ENCODE measurements at places on chromosomes 16 and 17.

DNA sequence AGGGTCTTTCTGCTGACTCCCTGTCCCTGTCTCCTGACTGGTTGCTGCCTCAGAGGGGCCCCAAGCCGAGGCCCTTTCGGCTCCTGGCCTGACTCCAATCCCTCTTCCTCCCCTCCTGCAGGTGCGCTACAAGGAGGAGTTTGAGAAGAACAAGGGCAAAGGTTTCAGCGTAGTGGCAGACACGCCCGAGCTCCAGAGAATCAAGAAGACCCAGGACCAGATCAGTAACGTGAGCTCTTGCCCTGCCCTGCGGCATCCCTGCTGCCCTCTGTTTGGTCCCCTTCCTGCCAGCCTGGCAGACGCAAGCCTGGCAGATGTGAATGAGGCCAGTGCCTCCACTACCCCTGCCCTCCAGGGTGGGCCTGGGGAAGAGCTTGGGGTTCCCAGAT, 27.1 kb upstream of the LASP1NB start:
- no peak for DNase-seq

- DNase-seq: no peak
These were observed 2.8 kb downstream of the SF3B3 start for GRCh38 chr16:70526403-70526802.

DNA sequence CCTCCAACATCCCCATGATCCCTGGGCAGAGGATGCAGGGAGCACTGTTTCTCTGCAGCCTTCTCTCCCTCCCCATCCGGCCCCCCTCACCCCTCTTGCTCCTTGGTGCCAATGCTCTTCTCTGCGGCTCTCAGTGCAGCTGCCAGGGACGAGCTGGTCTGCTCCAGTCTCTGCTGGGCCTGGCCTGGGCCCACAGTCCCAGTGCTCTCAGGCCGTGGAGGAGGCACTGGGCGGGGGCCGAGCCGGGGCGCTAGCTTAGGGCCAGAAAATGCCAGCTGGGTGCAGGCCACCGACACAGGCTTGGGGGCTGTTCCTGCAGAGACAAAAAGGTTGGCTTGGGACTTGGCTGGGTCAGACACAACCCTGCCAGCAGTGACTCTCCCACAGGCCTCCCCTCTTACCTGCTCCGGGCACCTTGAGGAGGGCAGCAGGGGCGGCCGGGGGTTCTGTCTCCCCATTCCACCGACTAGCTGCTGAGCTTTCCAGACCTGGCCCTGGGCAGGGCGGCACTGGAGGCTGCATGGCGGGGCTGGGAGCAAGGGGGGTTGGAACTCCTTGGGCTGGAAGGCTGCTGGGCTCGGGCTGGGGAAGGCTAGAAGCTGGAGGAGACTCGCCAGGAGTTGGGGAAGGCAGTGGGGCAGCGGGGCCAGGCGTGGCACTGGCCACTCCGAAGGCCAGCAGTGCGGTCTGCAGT, 13.8 kb downstream of the CASKIN2 start:
- no peak for DNase-seq

- DNase-seq: no peak
These were observed 41.8 kb downstream of the PSME3IP1 start for GRCh38 chr16:57144027-57144426.

- DNase-seq: no peak
These were observed 1.8 kb downstream of the ZNF23 start for GRCh38 chr16:71460236-71460635.

DNA sequence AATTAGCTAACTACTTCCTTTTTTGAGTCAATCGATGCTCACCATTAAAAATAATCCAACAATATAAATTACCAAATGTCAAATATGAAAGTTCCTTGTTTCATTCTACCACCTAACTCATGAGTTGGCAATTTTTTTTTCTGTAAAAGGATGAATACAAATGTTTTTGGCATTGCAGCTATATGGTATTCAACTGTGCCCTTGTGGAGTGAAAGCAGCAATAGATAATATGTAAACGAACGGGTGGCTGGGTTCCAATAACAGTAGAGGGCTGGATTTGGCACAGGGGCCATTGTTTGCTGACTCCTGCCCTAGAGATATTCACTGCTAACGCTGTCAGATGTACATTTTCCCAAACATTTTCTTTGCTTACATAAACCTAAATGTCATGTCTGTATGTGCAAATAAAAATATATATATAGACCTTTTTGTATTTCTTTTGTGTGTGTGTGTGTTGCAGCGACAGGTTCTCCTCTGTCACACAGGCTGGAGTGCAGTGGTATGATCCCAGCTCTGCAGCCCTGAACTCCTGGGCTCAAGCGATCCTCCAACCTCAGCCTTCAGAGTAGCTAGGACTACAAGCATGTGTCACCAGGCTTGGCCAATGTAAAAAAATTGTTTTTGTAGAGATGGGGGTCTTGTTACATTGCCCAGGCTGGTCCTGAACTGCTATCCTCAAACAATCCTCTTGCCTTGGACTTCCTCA, 73.9 kb downstream of the RPGRIP1L start:
- DNase-seq: no peak

DNA sequence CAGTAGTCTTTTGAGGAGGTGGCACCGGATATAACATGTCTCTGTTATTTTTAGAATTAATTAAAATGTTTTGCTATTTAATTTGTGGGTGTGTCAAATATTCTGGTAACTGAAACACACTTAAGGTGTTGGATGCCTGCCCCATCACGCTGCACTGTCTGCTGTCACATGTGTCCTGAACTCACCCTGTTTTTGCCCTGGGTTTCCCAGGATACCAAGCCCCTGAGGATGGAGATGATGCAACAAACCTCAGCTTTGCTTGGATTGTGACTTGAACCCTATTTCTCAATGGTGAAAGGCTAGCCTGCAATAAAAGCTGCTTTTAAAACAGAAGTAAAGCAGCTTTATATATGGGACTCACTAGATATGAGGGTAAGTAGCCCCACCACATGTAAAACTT, 11.5 kb upstream of the DUSP14 start:
- no peak for DNase-seq

GRCh38 chr16:85759631-85760419, 8.9 kb upstream of the C16orf74 start:
- DNase-seq: peak; percentile 84

DNA sequence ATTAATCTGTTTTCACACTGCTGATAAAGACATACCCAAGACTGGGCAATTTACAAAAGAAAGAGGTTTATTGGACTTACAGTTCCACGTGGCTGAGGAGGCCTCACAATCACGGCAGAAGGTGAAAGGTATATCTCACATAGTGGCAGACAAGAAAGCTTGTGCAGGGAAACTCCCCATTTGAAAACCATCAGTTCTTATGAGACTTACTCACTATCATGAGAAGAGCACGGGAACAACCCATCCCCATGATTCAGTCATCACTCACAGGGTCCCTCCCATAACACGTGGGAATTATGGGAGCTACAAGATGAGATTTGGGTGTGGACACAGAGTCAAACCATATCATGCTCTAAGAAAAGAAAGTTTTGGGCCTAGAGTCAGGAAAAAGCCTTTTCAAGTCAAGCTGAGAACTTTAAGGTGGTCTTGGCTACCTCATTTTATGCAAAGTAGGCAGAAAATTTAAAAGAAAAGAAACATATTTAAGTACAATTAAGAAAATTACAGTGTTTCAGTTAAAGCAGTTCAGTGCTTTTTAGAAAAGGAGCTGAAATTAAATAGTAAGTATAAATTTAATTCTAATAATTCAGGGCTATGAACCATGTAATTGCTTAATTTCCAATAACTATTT, 24.9 kb upstream of the CRYM start:
- DNase-seq: no peak

- no peak for DNase-seq
These were observed 23.1 kb downstream of the B9D1 start for GRCh38 chr17:19339341-19339815.

GRCh38 chr16:4172070-4172469, 55.8 kb upstream of the ADCY9 start:
- no peak for DNase-seq

- DNase-seq: no peak
These were observed 69.8 kb upstream of the PLCG2 start for GRCh38 chr16:81709016-81709900.

- no peak for DNase-seq
These were observed 75.8 kb downstream of the PITPNC1 start for GRCh38 chr17:67452681-67453554.

- peak; percentile 61 for DNase-seq
These were observed 10.7 kb upstream of the PRR29 start for GRCh38 chr17:63987221-63988126.

DNA sequence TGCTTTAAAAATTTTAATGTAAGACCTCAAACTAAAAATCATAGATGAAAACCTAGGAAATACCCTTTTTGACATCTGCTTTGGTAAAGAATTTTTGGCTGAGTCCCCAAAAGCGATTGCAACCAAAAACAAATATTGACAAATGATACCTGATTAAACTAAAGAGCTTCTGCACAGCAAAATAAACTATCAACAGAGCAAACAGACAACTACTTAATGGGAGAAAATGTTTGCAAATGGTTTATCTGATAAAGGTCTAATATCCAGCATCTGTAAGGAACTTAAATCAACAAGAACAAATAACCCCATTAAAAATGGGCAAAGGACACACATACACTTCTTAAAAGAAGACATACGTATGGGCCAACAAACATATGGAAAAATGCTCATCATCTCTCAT, 242.5 kb downstream of the BCAS3 start:
- DNase-seq: no peak

DNA sequence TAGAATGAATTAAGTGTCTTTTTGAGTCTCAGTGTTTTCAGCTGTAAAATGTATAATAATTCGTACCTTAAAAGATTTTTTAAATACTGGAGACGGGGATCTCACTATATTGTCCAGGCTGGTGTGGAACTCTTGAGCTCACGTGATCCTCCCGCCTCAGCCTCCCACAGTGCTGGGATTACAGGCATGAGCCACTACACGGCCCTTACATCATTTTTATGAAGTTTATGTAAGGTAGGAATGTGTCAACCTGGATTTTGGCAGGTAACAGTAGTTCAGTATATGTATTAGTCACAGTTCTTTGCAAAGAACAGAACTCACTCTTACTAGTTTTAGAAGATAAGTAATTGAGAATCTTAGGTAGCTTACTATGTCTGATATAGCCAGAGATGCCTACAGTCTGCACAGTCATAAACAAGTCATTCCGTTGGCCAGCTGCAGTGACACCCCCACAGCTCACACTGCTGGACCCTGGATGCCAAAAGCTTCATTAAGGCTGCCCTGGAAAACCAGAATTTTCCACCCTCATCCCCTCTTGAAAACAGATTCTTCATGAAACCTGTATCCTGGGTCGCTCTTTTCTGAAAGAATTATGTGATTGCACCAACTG, 583 bp upstream of the COX6A2 start:
- DNase-seq: no peak

DNA sequence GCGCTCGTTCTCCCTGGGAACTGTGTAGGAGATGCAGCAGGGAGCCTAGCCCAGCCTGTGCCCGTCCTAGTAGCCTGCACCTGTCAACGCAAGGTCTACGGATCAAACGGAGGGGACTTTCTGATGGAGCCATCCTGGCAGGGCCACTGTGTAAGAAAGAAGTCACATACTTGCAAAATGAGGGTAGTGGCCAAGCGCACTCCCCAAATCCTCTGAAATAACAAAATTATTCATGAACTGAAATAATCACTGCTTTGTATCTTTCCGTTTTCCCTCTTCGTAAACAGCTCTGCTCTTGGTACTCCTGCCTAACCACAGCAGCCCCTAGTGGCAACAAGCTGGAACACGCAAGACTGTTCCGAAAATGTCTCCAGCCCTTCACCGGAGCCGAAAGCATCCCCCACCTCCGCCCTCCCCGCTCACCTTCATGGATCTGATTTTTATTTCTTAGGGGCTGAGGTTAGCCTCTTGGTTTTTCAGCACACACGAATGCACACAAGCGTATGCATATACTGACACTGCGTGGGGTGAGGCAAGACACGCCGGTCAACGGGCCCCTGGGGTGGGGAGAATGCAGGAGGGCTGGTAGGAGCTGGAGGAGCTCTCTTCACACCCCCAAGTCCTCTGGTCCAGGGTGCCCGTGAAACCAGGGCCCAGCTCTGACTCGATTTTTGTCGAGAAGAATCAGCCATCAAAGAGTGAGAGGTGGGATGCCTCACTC, 100.8 kb downstream of the ABCC12 start:
- peak; percentile 62 for DNase-seq

DNA sequence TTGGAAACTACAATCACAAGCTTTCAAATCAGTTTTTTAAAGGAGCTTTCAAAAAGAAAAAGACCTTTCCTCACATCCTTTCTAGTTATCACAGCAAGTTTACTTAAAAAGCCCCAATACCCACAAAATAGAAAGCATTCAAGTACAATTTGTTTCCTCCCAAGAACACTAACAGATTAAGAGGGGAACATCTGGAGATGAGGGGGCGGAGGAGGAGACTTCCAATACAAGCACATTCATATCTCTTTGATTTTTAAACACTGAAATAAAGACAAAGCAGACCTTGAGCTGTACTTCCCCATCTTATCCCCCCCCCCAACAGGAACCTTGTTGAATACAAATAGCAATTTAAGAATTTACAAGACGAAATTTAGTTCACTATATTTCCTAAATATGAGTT, 2.0 kb downstream of the YWHAE start:
- DNase-seq: no peak

GRCh38 chr16:67393788-67394154, 473 bp upstream of the TPPP3 start:
- no peak for DNase-seq

GRCh38 chr17:50079334-50080095, 15.6 kb upstream of the PDK2 start:
- peak; percentile 64 for DNase-seq

DNA sequence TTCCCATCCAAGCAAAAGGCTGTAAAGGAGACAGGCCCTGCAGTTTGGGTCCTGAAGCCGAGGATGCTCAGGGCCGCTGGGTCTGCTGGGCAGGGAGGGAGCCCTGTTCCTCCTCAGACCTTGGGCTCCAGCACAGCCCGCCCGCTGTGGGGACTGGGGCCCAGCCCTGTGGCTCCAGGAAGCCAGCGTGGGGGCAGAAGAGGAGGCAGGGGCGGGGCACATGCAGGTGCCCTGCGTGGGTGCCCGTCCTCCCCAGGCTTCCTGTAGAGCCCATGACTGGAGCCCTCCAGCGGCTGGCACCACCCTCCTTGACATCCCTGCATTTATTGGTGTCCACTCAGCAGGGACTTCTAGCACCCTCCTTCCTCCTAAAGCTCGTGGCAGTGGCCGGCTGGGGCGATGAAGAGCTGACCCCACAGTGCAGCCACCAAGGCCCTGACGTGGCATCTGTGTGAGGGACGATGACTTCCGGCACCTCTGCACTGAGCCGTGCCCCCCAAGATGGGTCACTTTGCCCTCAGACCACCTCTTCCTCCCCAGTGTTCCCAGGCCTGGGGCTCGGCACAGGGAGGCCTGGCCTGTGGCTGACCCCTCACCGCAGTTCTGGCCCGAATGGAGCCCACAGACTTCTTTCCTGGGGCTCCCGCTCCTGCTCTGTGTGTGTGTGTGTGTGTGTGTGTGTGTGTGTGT, 9.9 kb downstream of the PRSS27 start:
- no peak for DNase-seq

- no peak for DNase-seq
These were observed 834.3 kb upstream of the CDH8 start for GRCh38 chr16:62870554-62870953.
